CD4-positive, alpha-beta T cell treated with Interleukin-17A for 1 hour (primary cell): ENCODE measurements at places on chromosomes 4 and X.

GRCh38 chr4:57104706-57105560 is 5.3 kb downstream of the IGFBP7 start:
- DNase-seq, result no peak

- no peak for DNase-seq
Observed at GRCh38 chr4:171561419-171561818, 251.8 kb upstream of the GALNTL6 start.

- peak; percentile 67 for DNase-seq
Observed at GRCh38 chrX:65581661-65582339, 47.2 kb upstream of the LAS1L start.

GRCh38 chr4:185210102-185210981 is 944 bp downstream of the SNX25 start:
- DNase-seq, result peak; percentile 45

- DNase-seq, result peak; percentile 40
Observed at GRCh38 chr4:152643153-152644035, 36.4 kb downstream of the TMEM154 start.

GRCh38 chrX:68139791-68140190 is 293.5 kb downstream of the OPHN1 start:
- no peak for DNase-seq

DNA sequence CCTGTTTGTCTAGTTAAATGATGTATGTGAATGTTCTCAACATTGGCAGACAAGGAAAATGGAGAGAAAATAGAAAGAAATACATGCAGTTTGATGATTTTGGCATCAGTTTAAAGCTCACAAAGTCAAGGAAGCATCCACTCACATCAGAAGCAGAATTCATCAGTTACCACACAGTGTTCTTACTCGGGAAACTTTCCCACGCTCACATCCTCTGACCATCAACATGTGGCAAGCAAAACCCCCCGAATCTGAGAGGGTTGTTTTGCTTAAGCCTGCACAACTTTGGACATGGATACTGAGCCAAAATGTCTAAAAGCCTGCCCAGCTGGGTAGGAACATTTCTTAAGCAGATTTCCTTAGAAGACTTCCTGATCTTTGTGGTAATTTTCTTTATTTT is 407.6 kb downstream of the ANKRD50 start:
- DNase-seq, result no peak

DNA sequence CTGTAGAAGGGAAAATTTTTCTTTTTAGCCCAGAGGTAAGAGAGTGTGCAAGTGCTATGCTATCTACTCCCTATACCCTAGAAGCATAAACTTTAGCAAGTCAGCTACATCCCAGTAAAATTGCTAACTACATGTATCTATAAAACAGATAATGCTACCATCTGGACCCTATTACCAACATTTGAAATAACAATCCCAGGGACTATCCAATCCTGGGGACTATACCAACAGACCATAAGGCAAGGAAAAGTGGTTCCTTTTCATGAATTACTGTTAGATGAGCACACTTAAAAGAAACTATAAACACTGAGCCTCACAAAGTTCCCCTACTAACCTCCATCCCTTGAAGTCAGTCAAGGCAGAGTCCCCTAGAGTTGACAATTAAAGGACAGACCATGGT is 213.6 kb upstream of the VEGFC start:
- no peak for DNase-seq

- DNase-seq, result peak; percentile 39
Observed at GRCh38 chr4:10160281-10160856, 43.8 kb upstream of the WDR1 start.

DNA sequence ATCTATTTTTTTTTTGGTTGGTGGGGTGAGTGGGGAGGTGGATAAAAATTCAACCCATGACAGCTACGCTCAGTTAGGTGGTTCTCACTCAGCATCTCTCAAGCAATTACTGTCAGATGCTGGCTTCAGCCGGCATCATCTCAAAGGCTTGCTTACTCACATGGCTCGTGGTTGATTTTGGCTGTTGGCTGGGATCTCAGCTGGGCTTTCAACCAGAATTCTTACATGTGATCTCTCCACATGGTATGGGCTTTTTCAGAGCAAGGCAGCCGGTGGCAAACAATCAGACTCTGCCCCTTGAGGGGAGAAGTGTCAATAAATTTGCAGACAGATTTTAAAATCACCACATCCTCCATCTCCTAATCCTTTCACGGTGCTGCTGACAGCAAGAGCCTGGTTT is 47.2 kb downstream of the SLC34A2 start:
- DNase-seq, result no peak

DNA sequence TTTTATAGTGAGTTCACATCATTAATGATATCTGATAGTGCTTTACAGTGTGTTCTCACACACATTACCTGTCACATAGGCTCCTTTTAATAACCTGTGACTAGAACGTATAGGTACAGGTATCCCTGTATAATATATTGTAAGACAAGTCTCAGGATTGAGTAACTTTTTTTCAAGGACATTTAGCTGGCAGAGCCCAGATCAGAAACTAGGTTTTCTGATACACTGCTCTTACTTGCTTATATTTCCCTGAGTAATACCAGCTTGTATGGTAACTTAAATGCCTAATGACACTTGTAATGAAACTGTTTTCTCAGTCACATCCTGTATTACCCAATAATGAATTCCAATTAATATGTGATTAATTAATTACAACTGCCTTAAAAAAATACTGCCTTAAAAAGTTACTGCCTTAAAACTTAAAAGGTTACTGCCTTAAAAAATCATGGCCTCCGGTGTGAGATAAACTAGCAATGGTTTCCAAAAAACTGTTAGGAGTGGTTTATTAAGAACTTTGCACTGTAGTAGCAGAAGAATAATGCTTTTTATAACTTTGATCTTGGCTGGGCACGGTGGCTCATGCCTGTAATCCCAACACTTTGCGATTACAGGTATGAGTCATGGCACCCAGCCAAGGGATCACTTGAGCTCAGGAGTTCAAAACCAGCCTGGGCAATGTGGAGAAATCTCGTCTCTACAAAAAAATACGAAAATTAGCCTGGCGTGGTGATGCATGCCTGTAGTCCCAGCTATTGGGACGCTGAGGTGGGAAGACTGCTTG is 11.9 kb downstream of the COPS4 start:
- DNase-seq, result no peak

DNA sequence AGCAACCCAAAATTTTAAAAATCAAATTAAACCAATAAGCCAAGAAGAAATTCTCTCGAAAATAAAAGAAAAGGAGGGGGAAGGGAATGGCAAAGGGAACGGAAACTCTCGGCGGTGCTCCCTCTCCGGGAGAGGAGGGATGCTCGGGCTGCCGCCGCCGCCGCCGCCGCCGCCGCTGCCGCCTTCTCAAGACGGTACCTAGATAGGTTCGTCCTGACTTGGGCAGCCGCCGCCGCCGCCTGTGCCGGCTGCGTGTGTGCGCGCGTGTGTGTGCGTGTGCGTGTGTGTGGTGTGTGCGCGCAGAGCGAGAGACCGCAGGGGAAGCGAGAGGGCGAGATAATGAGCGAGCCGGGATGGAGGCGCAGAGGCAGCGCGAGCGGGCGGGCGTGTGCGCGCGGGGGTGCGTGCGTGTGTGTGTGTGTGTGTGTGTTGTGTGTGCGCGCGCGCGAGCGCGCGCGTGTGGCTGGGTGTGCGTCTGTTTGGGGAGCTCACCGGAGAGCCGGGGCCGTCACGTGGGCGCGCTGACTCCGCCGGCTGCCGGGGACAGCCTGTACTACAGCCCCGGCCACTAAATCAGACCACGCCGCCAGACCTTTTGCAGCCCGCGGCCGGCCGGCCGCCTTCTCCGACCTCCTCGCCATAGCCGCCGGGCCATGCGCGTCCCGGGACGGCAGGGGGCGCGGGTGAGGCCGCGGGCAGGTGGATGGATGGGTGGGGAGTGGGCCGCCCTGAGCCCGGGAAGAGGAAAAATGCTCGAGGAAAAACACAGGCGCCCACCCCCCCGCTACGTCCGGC is 111.6 kb downstream of the DHX15 start:
- DNase-seq, result peak; percentile 74

DNA sequence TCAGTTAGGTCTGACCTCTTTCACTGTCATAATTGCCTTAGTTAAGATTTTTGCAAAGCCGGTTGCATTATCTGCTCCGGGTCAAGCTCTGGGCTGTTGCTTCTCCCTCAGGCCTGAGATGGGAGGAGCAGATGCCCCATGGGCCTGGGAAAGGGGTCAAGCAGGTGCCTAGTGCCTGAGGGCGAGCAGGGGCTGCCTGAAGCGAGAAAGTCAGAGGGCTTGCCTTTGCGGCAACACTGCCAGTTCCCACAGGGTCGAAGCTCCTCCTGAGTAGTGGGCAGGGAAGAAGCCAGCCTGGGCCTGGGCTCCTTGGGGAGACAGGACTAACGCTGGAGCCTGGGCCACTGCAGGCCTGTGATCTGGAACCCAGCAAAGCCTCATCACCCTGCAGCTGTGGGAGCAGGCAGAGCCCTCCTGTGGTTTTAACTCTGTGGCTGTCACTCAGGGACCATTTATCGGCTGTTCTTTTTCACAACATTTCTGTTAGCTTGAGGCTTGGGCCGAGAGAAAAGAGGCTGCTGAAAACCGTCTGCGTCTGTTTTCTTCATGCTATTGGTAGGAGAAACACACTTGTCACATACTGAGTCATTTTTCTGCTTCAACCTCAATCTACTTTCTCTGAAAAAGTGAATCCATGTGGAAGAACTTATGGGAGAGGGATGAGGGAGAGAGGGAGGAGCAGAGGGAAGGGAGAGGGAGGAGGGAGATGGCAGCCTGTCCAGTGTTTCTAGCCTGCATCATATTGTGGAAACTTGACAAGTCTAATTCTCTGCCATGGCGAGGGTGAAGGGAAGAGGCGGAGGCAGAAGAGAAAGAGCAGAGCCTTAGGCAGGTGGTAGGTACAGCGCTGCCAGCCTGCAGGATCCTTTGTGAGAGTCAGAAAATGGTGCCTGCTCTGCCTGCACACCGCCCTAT is 68.4 kb downstream of the RHOH start:
- peak; percentile 77 for DNase-seq

- no peak for DNase-seq
Observed at GRCh38 chr4:1053080-1053661, 41.7 kb downstream of the FGFRL1 start.

DNA sequence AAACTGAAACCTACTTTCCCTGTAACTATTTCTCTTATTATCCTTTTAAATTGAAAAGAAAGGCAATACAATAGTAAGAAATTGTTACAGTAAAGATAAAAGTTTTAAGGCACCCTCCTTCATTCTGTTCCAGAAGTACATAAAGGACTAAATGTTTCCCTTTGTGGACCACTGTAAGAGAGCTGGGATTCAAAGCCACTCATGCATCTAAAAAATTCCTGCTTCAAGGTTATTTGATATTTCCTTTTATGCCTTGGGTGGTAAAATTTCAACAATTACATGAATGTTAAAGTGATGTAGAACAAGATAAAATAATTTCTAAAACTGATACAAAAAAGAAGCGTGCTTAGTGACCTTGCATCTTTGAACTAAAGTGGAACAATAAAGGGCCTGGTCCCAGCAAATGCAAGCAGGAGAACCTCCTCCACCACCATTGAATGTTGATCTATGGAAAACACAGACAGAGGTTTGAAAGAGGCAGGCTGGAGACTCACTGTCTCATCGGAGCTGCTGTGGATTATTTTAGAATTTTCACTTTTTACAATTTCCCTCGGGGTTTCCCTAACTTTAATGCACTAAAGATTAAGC is 42.3 kb upstream of the PRSS12 start:
- DNase-seq, result no peak

- no peak for DNase-seq
Observed at GRCh38 chr4:176794651-176795050, 1.9 kb upstream of the VEGFC start.
